Nucleus accumbens (tissue), 56 donors: ENCODE measurements at places on chromosomes 2 and 18.

DNA sequence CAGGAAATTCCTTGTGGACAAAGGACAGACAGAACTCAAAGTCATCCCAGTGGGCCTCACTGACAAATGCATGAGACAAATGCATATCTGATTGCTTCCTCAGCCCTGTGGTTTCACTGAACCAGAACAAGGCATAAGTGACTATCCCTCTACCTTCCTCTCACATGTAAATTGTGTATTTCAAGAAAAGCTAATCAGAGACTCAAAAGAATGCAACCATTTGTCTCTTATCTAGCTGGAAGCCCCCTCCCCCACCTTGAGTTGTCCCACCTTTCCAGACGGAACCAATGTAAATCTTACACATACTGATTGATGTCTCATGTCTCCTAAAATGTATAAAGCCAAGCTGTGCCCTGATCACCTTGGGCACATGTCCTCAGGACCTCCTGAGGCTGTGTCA is 102.0 kb upstream of the TMEM200C start:
- no peak for DNase-seq

DNA sequence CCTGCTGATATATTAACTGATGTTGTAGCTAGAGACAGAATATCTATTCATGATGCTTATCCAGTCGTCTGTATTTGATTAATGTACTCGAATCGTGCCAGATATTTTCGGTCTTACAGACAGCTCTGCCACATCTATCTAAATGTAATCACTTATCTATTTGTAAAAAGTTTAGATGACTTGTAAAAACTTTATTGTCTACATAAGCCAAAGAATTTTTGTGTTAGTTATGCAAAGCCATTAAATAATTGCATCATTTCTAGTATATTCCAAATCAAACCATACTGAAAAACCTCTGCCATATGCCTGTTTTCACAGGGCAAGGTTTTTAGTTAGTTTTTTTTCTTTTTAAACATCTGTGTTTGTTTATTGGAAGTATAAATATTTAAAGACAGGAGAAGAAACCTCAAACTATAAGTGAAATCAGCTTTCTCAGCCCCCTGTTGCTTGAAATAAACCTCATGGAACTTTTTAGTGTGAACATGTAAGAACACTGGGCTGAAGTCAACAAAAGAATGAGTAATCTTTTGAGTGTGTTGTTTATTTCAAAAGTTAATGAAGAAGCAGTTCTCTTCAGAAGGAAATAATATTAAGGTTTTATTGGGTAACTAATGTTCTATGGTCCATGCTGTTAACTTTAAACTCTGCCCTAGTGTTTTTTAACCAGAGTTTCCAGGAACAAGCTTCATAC is 657.6 kb upstream of the SYT4 start:
- DNase-seq, result no peak

DNA sequence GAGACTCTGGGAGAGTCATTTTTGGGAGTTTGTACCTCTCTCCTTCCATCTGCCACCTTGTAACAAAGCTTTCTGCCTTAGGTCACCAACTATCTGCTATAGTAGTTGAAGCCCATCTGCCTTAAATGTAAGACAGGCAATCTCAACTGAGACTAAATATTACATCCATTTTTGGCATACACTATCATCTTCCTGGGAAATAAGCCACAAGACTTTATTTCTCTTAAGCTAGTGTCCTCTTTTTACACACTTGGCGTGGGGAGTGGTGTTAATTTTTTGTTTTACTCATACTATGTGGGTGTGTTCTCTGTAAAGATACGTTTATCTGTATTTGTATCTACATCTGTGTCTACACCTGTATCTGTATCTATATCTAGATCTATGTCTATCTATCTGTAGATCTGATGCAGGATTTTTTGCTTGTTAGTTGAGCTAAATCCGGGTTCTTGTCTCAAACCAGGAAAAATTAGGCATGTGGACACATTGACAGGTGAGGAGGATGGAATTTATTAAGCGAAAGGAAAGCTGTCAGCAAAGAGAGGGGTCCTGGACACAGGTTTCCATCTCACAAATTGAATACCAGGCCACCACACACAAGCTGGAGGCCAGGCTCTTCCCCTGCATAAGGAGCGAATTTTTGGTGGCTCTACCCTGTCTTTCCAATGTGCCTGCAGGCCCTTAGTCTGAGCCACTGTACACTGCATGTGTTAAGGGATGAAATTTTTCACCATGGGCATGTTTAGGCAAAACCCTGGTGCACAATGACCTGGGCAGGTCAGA is 64.8 kb upstream of the RND3 start:
- DNase-seq, result no peak

GRCh38 chr2:60391230-60391629 is 162.2 kb downstream of the BCL11A start:
- DNase-seq, result no peak

DNA sequence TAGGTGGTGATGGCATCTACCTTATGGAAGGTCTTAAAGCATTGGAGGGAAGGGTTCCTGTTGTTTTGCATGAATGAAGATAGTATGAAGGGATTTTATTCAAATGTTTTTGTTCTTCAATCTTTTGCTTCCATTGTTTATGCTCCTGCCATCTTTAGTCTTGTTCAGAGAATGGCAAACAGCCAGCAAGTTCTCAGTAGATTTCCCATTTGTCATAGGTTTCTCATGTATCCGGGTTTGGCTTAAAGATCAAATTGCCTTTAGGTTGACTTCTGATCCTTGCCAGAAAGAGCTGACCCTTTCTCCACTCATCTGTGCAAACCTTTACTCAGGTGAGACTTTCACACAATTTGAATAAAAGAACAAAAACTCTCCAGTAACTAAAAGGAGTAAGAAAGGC is 44.2 kb upstream of the STAT4 start:
- DNase-seq, result no peak

GRCh38 chr2:31998731-31999383 is 12.0 kb downstream of the MEMO1 start:
- no peak for DNase-seq

GRCh38 chr2:80328159-80328571 is 23.6 kb upstream of the LRRTM1 start:
- DNase-seq, result no peak

GRCh38 chr18:31741097-31741735 is 19.5 kb downstream of the SLC25A52 start:
- DNase-seq, result peak; percentile 17

- no peak for DNase-seq
These were observed 135.4 kb upstream of the APCDD1 start for GRCh38 chr18:10319026-10319425.

GRCh38 chr18:35397976-35398375 is 20.8 kb upstream of the ZNF396 start:
- DNase-seq, result no peak

DNA sequence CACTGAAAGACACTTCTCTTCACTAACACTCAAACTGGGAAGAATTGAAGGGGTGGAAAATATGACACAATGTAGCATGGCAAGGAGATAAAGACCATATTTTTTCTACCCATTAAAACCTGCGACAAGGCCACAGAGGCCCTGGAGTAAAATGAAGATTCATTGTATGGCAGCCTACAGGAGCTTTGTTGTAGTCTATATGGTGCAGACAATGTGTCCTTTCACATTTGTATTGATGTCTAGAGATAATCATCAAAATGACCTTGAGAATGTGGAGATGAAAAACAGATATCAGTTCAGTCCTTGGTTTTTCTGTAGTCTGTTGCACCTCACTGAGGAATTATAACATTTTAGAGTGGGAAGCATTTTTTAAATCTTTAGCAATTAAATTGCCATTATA is 80.1 kb downstream of the CSRNP3 start:
- no peak for DNase-seq

DNA sequence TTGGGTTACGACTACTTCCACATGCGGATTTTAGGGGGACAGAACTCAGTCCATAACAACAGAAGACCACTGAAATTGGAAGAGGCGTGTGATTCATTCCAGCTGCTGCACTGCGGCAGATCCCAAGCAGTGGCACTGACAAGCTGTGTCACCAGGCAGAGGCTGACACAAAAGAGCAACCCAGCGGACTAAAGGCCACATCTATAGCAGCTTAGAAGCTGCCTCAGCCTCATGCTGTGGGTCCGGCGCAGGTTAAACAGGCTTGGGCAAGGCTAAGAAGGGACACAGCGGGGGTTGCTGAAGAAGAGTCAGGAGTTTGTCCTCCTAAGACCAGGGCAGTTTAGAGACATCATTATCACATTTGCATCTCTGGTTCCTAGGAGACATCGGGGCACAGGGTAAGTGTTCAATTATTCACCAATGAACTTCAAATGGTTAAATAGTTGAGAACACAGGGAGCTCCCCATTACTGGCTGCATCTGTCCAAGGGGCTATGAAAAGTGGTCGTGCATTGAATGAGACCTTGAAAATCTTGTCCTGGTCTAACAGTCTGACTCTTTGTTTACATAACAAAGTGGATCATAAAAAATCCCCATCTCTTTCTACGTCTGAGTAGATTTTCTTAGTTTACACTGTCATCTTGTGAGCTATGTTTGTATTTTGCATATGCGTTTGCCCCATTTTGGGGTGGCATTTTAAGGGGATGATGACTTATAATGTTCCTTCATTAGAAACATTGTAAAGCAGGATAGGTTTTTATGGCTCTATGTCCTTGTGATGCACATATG is 162.3 kb upstream of the TRIB2 start:
- no peak for DNase-seq

DNA sequence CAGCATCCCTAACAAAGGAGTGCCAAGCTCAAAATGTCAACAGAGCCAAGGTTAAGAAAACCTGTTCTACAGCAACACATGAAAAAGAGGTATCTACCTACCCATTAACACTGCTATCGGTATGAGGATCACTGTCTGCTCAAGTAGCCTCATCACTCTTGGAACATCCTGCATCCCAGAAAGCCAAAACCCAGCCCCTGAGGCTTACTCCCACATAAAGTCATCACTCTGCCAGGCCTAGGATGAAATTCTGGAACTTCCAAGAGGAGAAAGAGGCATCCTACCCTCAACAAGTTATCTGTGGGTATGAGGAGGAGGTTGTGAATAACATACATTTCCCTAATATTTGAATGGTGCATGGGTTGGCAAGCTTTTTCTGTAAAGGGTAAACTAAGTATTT is 25.5 kb downstream of the CDH2 start:
- no peak for DNase-seq

DNA sequence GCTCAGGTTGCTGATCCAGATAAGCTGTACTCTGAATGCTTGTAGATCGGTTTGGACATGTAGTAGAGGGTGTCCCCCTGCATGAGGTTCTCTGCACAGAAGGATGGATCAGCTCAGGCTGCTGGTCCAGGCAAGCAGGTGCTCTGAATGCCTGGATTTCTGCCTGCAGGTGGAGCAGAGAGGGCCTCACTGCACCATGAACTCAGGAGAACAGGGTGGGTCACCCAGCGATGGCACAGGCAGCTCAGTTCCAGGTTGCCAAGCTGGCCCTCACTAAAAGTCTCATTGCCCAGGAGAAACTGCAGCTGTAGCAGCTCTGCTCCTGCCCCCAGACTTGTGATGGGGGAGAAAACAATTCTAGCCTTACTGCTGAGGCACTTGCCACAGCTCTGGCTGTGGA is 491.8 kb downstream of the XIRP2 start:
- no peak for DNase-seq

- no peak for DNase-seq
These were observed 2015.7 kb upstream of the LRRTM1 start for GRCh38 chr2:82320296-82320695.

GRCh38 chr18:67428805-67429204 is 87.7 kb downstream of the DSEL start:
- no peak for DNase-seq

GRCh38 chr2:88692187-88692586 is 714 bp downstream of the RPIA start:
- DNase-seq, result no peak

DNA sequence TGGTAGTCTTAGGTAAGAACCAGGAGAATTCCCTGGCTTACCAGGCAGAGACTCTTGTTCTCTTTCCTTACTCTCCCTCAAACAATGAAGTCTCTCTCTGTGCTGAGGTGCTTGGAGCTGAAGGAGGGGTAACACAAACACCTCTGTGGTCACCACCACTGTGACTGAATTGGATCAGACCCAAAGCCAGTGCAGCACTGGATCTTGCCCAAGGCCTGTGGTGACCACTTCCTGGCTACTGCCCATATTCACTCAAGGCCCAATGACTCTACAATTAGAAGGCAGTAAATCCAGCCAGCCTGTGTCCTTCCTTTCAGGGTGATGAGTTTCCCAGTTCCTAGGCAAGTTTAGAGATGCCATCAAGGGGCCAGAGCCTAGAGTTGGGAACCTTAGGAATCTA is 706.8 kb downstream of the SLC4A3 start:
- no peak for DNase-seq

GRCh38 chr2:119683074-119683712 is 4.2 kb downstream of the TMEM177 start:
- DNase-seq, result no peak

GRCh38 chr2:56812432-56812831 is 628.6 kb downstream of the CCDC85A start:
- no peak for DNase-seq

DNA sequence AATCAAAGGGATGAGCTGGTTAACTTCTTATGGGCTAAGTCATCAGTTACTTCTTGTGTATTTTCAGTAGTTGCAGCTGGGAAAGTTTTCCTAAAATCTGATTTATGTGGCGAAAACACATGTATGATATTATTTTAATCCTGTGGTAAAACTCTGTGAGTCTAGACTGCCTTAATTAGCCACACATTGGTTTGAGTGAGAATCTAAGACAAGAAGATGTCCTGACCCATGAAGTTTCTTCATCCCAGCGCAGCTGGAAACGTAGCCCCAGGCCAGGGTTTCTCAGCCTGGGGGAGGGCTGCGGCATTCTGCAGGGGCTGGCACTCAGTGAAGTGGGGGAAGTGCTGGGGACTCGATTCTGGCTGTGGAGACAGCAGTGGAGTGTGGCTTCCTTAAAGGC is 44.7 kb upstream of the INHBB start:
- DNase-seq, result no peak

- no peak for DNase-seq
These were observed 39.5 kb downstream of the UGP2 start for GRCh38 chr2:63881205-63881604.

GRCh38 chr2:85445316-85446295 is 27.1 kb downstream of the SH2D6 start:
- peak; percentile 36 for DNase-seq

DNA sequence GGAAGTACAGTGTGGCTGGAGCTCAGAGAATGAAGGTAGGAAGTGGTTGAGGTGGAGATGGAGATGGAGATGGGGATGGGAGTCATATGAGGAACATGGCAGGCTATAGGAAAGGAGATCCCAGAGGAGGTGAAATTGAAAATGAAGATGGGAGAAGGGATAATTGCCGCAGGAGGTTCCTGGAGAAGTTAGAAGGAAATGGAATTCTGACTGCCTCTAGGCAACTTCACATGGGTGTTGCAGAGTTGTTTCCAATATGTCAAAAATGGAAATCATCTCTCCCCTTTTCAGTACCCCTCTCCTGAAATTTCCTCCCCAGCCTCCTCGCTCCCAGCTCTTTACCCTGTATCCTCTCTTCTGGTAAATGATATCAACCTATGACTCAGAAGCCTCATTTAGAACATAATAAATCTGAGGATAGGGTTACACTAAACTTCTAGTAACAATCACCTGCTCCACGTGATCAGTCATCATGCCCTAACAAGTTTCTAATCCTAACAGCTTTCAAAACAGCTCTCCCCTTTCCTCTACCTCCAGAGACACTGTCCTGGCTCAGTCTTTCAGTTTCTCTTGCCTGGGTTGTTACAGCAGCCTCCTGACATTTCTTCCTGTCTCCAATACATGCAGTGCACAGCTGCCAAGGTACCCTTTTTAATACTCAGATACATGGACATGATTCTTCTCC is 201.9 kb upstream of the RBMS1 start:
- no peak for DNase-seq

GRCh38 chr18:23585007-23585871 is 1.1 kb downstream of the NPC1 start:
- DNase-seq, result peak; percentile 20

- no peak for DNase-seq
These were observed 31.0 kb downstream of the SNORC start for GRCh38 chr2:232900811-232901735.

- DNase-seq, result no peak
These were observed 87.3 kb upstream of the ATG16L1 start for GRCh38 chr2:233164128-233164635.
